ENCODE measurements at places on chromosomes 2 and 18. TPM values are rescaled to one million over a fixed set of nuclear protein-coding genes. Genes with fewer than 3 reads are reported as not detected.

Gene MREG
- 7.2 TPM for total RNA-seq

Gene ANKRD29
- 5.2 TPM for total RNA-seq

Gene ST8SIA3
- total RNA-seq, result not detected

Gene ASPRV1
- 0.33 TPM for total RNA-seq

Gene PCARE
- not detected for total RNA-seq

Gene EGR4
- total RNA-seq, result not detected

Gene SULT1C2
- not detected for total RNA-seq

Gene TANC1
- total RNA-seq, result 98.1 TPM

Gene SP5
- total RNA-seq, result under 0.01 TPM

Gene LGALSL
- total RNA-seq, result 5.9 TPM

Gene DOCK10
- 16.0 TPM for total RNA-seq

Gene PID1
- under 0.01 TPM for total RNA-seq

Gene TRIM43
- total RNA-seq, result not detected

Gene CD8A
- total RNA-seq, result not detected

Gene XIRP2
- 0.33 TPM for total RNA-seq

Gene SOX11
- not detected for total RNA-seq

Gene TEX44
- not detected for total RNA-seq

Gene BBS5
- total RNA-seq, result 2.6 TPM

Gene GCG
- total RNA-seq, result not detected

Gene CYP27C1
- total RNA-seq, result not detected

Gene DLX2
- total RNA-seq, result not detected

Gene TMEM198
- total RNA-seq, result not detected

Gene ERBB4
- total RNA-seq, result under 0.01 TPM

Gene DNER
- total RNA-seq, result 0.67 TPM

Gene CD28
- under 0.01 TPM for total RNA-seq

Gene CFAP210
- not detected for total RNA-seq

Gene FBXO36
- 2.4 TPM for total RNA-seq

Gene PSMA8
- not detected for total RNA-seq

Gene DPYSL5
- not detected for total RNA-seq

Gene MPP4
- total RNA-seq, result 17.1 TPM

Gene LRATD1
- total RNA-seq, result 6.2 TPM
